ENCODE measurements at places on chromosomes 11 and 22.

DNA sequence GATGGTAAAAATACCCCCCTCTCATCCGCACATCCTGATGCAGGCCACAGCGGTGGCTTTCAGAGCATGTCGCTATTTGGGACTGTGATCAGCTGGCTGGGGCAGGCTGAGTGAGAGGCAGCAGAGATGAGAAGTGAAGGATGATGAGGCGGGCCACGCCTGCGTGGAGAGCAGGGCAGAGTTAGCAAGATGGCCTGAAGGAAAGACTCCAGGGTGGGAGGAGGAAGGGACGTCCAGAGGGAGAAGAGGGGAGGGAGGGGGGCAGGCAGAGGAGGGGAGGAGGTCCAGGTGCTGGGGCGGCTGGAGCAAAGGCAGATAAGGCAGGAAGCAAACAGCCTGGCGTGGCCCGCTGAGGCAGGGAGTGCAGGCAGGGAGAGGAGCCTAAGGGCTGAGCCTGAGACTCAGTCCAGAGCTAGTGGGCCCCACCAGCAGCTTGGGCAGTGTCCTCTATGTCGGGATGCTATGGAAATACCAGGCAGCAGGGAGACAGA lies 29.1 kb downstream of the LRFN4 start:
- DNase-seq, result no peak

DNA sequence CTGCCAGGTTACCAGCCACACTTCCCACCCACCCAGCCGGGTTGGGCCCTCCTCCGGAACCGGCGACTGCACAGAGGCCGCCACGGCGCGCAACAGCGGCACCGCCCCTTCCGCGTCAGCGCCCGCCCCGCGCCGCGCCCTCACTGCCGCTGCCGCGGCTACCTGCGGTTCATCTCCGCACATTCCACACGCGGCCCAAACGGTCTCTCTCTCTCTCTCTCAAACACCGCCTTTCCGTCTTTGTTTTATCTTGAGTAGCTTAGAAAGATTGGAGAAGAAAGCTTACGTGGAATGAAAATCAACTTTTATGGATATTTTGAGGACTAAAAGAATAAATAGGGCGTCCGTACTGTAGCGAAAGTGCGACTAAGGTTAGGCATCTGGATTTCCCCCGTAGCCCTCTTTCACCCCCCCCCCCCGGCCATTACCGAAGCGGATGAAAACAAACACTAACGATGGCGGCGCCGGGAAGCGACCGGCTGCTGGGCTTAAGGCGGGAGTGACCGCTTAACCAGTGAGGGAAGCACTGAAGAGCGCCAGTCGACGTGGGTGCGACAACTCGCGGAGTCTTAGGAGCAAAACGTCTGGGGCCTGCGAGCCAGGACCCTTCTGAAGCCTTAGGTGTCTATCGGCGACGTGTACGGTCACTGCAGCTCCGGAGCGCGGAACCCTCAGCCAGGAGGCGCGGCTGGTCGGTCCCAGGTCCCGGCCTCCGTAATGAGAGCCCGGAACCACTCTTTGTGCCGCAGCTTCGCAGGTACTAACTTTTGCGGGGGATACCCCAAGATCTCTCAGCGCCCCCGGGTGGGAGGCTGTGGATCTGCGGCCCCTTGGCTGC lies at the start of the genes ATG13 and HARBI1:
Gene ATG13, plus strand, starts transcription at position 420 of the 838 bp plus-strand sequence. CDS start 26,739 bp downstream, outside the sequence.
Gene HARBI1, minus strand, starts transcription at position 94 of the 838 bp plus-strand sequence. CDS start 990 bp downstream, outside the sequence.
- peak; percentile 88 for DNase-seq

- no peak for DNase-seq
Observed at GRCh38 chr11:90407350-90407749, 184.5 kb upstream of the CHORDC1 start.

DNA sequence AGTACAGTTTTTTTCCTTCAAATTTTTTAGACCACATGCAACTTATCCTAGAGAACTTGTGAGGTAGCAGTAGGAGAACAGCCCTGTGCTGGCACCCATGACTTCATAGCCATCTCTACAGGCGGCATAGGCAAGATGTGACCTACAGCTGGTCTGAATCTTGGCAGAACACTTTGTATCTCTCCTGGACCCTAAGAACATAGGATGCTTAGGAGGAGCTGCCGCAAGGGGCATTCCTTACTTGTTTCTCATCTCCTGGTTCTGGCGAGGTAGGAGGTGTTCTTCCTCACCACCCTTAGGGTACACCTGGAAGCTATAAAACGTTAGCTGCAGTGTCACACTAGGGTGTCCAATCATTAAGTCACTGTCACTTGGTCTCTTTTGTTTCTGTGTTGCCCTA lies 16.4 kb downstream of the CWC15 start:
- DNase-seq, result no peak

DNA sequence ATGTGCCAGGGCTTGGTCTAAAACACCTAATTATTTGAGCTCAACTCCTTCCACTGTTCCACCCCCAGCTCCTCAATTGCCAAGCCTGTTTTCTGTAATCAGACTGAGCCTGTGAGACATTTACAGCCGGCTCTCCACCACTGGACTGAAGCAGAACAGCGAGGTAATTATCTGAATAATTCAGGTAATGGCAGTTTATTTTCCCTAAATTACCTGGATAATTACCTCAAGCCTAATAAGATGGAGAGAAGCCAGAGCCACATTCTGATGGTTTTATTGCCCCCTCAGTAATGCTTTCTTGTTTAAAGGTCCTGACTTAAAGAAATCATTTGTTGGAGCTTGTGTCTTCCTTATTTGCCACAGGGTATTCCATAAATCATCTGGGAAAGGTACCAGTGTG lies 64.2 kb downstream of the FZD4 start:
- DNase-seq, result no peak

GRCh38 chr11:98061858-98062257 lies 958.9 kb upstream of the CNTN5 start:
- DNase-seq, result no peak

DNA sequence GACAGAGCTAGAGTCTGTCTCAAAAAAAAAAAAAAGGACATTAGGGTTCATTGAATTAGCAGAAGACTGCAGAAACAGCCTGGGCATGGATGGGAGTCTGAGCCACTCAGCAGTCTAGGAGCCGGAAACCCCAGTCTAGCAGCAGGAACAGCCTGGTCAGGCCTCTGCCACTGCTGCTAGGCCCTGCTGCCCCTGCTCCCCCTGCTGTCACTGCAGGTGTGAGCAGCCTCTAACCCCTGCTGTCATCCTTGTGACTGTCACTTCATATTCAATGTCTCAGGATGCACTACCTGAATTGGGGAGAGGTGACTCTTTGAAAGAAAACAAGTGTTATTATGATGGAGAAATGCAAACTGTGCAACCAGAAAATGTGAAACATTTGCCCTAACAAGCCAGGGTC lies 7.0 kb upstream of the DDX17 start:
- no peak for DNase-seq

- no peak for DNase-seq
Observed at GRCh38 chr11:330694-331357, 10.2 kb upstream of the IFITM3 start.

GRCh38 chr11:134536219-134536618 lies 124.2 kb upstream of the B3GAT1 start:
- no peak for DNase-seq

GRCh38 chr11:123211981-123212380 lies 16.9 kb upstream of the CLMP start:
- no peak for DNase-seq

DNA sequence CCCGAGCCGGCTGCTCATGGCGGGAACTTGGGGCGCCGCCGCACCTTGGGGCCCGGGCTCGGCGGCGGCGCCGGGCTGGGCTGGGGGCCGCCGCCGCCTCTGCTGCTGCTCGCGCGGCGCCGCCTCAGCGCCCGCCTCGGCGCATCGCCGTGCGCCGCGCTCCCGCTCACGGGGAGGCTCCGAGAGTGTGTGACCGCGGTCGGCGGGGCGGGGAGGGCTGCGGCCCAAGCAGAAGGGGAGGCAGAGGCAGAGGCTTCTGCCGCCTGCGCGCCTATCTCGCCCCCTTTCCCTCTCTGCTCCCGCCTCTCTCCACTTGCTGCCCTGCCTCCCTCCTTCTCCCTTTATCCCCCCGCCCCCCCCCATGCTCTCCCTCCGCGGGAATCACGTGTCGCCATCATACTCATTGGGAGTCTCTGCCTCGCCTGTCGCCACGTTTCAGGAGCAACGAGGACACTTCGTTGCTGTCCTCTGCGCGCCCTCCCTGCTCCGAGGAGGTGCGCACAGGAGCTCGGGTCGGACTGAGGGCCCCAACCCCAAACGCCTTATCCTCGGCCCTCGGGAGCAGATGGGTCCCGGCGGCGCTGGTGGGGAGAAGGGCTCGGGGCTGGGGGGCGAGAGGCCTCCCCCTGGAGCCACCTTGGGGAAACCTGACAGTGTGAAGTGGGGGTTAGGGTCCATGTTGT lies at the start of gene GUCY1A2:
Gene GUCY1A2, minus strand, starts transcription at position 258 of the 683 bp plus-strand sequence. CDS start 421 bp downstream, outside the sequence.
- no peak for DNase-seq
